ENCODE measurements at places on chromosomes 3 and 15.
A peak's percentile ranks its signal among the peaks of the same experiment; 100 is the strongest.

- DNase-seq = no peak
Measured at GRCh38 chr15:86653344-86654197, 573.9 kb downstream of the AGBL1 start.

- no peak for DNase-seq
Measured at GRCh38 chr15:68630211-68630555, 51.4 kb downstream of the CORO2B start.

- no peak for DNase-seq
Measured at GRCh38 chr3:174651951-174652350, 207.2 kb upstream of the NAALADL2 start.

- DNase-seq = no peak
Measured at GRCh38 chr15:26231096-26231495, 368.0 kb upstream of the ATP10A start.

DNA sequence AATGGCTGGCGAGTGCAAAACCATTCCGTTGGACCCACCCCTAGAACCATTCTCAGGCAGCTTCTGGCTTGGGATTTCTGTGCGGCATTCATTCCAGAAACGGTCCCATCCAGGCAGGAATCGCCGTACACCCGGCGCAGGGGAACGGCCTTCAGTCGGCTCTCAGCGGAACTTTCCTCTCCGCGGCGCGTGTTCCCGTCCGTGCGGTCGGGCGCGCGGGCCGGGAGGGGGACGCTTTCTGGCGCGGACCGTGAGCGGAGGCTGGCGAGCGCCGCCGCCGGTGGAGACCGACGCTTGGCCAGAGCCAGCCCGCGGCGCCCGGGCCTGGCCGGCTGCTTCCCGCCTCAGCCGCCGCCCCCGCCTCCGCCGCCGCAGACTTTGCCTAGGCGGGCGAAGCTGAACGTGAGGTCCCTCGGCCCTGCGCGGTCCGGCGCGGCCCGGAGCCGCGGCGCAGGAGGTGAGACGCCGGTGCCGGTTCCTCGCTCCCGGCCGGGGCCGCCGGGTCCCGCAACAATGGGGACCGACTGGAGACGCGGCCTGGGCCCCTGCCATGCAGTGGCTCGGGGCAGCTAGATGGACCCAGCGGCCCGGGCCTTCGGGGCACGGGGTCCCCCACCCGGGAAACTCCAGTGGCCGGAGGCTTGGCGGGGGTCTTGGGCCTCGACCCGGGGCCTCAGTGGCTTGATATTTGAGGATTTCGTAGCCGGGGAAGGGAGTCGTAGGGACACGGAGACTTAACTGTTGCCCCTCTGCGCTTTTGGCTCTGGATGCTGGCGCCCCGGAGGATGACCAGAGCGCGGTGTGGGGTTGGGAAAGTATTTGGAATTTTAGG, at the start of gene RAD54L2:
TSS of gene RAD54L2 (plus strand) at position 261 of the 832 bp plus-strand sequence. CDS start 51,702 bp downstream, outside the sequence.
- DNase-seq = peak; percentile 86

DNA sequence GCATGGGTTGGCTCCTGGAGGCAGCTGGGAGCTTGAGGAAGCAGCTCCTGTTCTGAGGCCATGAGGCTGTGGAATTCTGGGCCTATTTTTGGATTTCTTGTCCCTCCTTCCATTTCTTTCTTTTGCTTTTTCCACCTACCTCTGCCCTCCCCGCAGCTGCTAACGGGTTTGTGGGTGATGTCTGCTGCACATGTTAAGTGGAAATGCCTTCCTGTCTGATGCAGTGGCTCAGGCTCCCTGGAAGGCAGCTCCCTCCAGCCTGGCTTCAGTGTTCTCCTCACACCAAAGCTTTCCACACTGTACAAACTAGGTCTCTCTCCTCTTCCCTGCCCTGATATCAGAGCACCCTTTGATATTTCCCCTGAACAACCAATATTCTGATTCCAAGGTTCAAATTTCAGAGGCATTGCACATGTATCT, 33.8 kb upstream of the ESYT3 start:
- no peak for DNase-seq

GRCh38 chr3:195285372-195285771, 14.4 kb upstream of the XXYLT1 start:
- no peak for DNase-seq

DNA sequence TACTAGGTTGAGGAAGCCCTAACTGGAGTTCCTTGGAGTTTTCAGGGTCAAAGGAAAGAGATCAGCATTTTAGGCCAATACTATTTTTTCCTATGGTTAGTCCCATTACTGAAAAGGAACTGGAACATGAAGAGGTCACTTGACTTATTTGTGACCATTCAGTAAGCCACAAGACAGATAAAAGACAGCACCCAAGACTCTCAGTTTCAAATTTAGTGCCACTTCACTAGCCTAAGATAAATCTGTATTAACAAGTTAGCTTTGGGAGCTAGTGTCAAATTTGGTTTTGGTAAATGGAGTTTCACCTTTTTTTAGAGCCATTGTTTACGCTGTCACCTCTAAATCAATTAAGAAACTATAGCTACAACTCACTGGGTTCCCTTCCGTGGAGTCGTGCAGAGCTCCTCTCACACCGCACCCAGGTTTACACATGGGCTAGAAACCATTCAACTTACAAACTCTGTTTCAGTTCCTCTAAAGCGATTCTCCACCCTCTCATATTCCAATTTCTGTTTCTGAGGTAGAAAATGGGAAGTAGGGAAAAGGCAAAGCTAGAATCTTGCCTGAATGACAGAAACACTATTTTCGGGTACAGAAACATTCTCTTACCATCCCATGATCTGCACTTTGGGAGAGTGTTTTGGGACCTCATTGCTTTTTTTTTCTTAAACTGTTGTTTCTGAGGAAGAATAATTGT, 14.4 kb downstream of the CCDC32 start:
- DNase-seq = no peak

DNA sequence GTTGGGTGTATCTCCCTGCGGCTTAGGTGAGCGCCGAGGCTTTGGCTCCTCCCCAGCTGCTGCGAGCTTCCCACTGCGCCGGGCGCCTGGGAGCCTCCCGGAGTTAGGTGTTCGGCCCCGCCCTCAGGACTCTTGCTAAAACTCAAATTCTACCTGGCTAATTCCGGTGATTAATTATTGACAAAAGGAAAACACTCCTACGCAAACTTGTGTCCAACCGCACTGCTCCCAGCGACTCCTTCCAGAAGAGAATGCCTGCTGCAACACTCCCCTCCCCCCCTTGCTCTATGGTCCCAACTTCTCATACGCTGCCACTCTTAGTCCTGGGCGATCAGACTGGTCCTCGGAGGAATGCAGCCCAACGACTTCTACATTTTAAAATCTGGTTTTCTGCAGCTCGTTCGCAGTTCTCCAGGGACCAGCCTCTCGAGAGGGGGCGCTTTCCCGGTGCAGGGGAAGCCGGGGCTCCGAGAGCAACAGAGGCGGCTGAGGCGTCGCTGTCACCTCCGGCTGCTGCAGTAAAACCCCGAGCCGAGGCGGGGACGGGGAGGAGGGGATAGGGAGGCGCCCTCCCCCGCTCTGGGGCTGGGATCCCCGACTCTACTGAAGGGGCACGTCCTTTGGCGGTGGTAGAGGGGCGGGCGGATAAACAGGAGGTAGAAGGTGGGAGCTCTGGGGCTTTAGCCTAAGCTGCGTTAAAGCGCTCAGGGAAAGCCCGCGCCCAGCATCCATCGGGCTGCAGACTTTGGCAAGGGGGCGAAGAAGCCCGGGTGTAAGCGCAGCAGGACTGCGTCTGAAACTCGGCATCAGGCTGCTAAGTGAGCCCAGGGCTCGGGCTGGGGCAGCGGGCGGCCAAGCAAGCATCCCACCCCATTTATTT, at the start of gene SPTSSB:
TSS of gene SPTSSB (minus strand) at position 77 of the 880 bp plus-strand sequence. CDS start 25,194 bp downstream, outside the sequence.
- no peak for DNase-seq

GRCh38 chr3:34351882-34352777, 553.7 kb downstream of the PDCD6IP start:
- DNase-seq = no peak
